ENCODE measurements at places on chromosomes 5 and 9. TPM values are rescaled to one million over a fixed set of nuclear protein-coding genes. Genes with fewer than 3 reads are reported as not detected.

DNA sequence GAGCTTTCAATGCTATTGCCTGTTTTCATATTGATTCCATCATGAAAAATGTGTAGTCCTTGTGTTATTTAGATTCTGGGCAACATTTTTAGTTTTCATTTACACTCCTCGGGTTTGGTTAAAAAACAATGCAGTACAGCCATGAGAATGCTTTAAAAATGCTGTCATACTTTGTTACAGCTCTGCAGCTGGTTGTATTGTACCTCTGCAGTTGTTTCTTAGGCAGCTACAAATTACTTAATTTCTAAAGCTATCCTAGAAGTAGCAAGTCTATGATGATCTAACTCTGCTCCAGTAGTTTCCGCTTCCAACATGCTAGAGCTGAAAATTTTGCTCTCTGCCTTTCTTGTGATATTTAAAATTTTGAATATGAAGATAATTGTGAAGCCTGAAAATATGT lies 20.2 kb downstream of the SNX18 start:
- no peak for DNase-seq

POU5F2 gene
- 5.2 TPM for polyA plus RNA-seq

SCGB3A1 gene
- polyA plus RNA-seq, result 0.82 TPM

GGTA1 gene
- polyA plus RNA-seq, result 8.9 TPM

BTNL8 gene
- 10.3 TPM for polyA plus RNA-seq
